Suppressor macrophage treated with lipopolysaccharide for 4 hours (primary cell): ENCODE measurements at places on chromosomes 1 and 21.

GRCh38 chr1:90850181-90850897, 133.2 kb upstream of the BARHL2 start:
- DNase-seq, result peak; percentile 30

GRCh38 chr1:29963946-29964345, 727.6 kb downstream of the PTPRU start:
- DNase-seq, result no peak

- no peak for DNase-seq
Measured at GRCh38 chr1:237133921-237134320, 91.9 kb downstream of the RYR2 start.

DNA sequence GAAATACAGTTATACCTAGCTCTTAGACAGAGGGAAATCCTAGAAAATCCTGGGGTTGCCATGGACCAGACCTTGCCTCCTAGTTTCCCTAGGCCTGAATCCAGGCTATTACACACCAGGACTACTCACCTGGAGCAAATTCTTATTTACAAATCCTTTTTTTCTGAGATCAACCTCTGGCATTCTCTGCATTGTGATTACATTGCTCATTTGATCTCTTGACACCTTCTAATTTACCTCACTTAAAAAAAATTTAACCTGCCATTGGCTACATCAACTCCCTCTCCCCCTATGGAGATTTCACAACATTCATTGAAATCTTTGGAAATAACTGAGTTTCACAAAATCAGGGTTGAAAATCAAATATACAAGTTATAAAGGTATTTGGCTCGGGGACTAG, 2.9 kb upstream of the C1orf105 start:
- DNase-seq, result no peak

DNA sequence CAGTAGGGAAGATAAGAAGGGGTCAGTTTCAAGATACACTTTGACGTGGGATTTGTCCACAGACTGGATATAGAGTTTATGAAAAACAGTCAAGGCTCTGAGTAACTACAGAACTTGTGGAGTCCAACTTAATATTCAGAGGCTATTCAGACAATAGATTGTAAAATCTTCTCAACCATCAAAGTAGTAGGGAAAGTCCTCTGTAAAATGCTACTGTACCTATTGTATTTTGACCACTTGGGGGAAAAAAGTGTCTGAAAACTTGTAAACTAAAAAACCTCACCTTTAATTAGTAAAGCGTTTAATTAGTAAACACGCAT, 10.5 kb downstream of the PTP4A2 start:
- DNase-seq, result no peak

DNA sequence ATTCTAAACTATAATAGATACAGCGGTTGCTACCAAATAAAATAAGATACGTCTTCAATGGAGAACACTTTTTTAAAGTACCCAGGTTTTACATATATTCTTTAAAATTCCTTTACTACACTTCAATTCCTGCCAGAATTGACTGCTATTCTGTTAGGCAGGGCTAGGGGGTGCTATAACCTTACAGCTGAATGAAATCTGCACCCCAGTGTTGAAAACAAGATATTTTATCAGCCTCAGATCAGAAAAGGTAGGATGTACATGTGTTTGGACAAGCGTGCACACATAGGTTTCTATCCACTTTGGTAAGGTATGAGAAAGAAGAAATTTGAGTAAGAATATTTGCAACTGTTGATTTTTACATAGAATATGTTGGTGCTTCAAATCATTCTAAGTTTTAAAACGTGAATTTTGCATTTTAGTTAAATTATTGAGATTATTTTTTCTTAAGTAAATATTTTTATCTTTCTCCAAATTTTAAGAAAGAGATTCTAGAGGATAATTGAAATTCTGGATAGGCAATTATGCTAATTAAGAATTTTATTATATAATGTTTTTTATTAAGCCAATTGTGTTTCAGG, 490.8 kb upstream of the ADGRL4 start:
- peak; percentile 29 for DNase-seq

GRCh38 chr1:11780380-11781147, 18.6 kb downstream of the C1orf167 start:
- DNase-seq, result no peak

- no peak for DNase-seq
Measured at GRCh38 chr1:150582371-150582770, 3.0 kb upstream of the MCL1 start.

GRCh38 chr1:207748737-207749528, 2.9 kb upstream of the CD46 start:
- no peak for DNase-seq

- no peak for DNase-seq
Measured at GRCh38 chr1:213724640-213725536, 262.9 kb upstream of the PROX1 start.

- DNase-seq, result no peak
Measured at GRCh38 chr1:34946211-34946610, 16.8 kb upstream of the DLGAP3 start.

GRCh38 chr1:22461678-22462527, 10.3 kb downstream of the ZBTB40 start:
- DNase-seq, result no peak

DNA sequence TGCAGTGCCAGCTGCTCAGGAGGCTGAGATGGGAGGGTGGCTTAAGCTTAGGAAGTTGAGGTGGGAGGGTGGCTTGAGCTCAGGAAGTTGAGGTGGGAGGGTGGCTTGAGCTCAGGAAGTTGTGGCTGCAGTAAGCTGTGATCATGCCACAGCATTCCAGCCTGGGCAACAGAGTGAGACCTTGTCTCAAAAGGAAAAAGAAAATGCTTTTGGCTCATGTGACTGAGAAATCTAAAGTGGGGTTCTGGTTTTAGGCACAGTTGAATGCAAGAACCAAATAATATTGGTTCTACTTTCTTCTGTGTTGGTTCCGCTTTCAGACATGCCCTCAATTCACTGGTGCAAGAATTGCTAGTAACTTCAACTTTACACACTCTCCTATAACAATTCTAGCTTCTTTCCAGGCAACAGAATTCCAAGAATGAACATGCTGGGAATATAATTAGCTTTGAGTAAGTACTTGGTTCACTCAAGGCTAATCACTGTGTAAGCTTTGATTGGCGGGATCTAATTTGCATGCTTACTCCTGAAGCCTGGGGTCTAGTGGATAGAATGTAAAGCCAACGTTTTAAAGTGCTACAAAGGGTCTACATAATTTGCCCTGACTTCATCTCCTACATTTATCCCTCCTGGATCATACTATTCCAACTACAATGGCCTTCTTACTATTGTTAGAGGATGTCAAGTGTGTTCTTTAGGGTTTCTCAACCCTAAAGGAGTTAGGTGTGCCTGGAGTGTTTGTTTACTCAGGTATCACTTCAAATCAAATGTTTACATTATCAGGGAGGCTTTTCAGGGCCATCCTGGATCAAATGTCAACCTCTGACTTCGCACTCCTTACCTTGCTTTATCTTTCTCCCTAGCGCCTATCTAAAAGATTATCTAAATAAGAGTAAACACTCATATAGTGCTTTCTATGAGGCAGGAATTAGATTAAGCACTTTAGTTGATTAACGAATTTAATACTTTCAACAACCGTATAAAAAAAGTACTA, 115.1 kb downstream of the SLC16A1 start:
- peak; percentile 69 for DNase-seq

GRCh38 chr1:61191433-61191720, 109.0 kb downstream of the NFIA start:
- DNase-seq, result no peak

GRCh38 chr1:37323486-37324377, 150.6 kb upstream of the ZC3H12A start:
- DNase-seq, result peak; percentile 57

DNA sequence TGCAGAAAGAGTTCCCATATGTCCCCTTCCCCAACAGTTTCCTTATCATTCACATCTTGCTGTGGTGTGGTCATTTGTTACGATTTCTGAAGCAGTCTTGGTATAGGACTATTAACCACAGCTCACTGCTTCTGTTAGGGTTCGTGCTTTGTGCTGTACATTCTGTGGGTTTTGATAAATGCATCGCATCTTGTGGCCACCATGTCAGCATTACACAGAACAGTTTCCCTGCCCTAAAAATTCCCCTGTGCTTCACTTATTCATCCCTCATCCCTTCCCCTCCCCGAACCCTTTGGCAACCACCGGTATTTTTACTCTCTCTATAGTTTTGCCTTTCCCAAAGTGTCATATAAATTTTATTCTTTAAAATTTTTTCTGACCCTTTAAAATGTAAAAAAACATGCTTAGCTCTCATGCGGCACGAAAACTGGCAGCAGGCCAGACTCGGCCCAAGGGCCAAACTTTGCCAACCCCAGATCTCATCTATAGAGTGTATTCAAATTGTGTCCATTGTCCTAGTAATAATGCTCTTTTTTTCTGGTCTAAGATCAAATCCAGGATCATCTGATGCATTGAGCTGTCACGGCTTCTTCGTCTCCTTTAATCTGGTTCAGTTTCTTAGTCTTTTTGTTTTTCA, 78.2 kb downstream of the SIM2 start:
- DNase-seq, result no peak

DNA sequence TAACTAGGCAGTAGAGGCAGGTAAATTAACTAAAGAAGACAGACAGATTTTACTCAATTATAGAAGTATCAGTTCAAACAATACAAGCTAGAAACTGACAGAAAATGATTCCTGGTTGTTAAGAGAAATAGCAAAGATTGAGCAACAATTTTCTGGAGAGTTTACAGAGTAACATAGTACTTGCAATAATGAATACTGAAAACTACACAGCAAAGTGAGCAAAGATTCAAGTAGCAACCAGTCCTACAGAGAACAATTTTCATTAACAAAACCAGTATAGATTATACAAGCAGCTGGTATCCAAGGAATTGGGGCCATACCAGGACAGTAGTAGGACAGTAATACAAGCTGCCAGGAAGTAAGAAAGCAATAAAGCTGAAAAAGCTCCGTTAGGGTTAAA, 37.6 kb downstream of the EYA3 start:
- DNase-seq, result no peak

DNA sequence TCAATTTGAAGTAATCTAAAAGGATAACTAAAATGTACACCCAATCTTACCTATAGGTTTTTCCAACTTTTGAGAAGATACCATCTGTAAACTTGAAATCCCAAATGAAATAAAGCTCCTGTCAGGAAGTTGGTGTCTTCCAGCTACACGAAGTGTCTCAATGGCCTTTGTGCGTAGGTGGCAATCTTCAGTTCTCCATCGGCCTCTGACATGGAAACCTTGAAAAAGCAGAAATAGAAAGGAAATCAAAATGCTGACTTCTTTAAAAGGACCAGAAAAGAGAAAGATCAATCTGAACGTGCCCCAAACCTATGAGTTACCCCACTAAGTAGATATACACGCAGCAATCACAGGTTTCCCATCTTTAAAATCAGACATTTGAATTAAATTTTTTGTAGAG, 10.0 kb downstream of the MKNK1 start:
- peak; percentile 90 for DNase-seq

DNA sequence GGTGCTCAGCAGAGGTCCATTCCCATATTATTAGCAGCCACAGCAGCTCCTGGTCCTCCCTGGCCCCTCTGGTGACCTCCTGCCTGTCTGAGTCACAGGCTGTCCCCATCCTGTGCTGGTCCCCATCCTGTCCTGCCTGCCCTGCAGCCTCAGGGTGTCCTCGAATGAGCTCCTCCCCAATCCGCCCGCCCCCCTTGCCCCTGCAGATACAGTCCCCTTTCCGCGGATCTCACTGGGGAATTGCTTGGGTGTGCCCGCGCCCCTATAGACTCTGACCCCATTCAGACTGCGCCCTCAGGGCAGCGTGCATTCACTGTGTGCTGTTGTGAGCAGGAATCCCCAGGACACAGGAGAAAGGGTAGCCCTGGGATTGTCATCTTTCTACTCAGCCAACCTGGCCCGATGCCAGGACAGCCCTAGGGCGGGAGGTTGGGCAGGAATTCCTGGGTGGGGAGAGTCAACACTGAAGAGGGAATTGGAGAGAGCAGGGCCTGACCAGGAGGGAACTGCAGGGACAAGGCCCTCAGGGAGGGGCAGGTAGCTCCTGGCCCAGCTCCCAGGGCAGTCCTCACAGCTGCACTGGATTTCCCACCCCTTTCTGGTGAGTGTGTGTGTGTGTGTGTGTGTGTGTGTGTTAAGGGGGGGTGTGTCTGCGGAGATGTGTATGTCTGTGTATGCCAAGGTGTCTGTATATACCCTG, 1.1 kb upstream of the GUCA2A start:
- DNase-seq, result no peak

DNA sequence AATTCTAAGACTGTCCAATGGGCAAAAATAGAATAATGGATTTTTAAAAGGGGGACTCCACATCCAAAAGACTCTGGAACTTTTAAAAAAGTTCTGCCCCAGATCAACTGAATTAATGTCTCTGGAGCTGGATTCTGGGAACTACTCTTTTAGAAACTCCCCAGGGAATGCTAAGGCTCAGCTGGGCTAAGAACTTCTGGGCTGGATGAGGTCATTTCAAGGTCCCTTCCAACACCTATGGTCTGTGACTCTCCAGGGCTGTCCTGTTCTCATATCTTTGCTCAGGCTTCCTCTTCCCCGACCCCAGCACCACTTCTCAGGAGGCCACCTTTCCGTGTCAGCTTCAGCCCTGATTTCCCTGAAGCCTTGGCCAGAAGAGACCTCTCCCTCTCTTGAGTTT, 13.5 kb upstream of the PLA2G2C start:
- DNase-seq, result no peak

- DNase-seq, result no peak
Measured at GRCh38 chr1:113675302-113675701, 84.0 kb downstream of the PHTF1 start.

DNA sequence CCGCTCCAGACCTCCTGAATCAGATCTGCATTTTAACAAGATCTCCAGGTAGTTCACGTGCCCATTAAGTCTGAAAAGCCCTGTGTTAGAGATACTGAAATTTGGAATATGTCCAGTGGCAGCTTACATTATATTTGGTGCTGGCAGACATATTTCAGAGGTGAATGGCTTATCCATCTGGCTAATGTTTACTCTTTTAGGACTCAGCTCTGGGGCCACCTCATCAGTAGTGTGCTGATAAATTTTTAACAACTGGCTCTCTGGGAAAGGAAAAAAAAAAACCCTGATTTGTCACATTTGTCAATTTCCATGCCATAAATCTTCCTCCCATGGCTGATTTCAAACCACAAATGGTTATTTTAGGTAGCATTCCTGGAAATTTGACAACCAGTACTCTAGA, 25.3 kb upstream of the SYT6 start:
- no peak for DNase-seq

DNA sequence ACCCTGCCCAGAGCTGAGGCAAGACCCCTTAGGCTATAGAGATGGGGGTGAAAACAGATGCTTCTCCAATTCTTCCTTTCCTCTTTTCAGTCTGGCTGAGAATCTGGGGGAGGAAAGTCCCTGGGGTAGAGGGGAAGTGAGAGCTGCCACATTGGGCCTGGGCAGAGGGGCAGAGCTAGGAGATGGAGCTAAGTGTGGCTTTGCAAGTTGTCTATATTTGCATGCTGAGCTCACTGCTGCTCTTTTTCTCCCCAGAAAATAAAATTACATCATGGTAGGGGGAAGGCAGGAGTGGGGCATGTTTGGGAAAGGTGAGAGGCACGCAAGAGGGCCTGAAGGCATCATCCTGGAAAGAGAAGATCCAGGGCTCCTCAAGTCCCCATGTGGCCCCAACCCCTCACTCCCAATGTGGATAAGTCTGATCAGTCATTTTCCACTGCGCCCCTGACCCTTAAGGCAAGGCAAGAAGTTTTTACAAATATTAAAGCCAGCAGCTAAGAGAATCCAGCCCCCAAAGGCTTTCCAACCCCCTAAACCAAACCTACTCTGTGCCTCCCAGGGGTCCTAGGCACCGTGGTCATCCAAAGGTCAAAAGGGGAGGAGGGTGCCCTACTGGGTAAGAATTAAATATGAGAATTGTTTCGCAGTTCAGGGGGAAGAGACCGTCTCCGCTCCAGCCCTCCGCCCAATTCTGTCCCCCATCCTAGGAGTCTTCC, 500 bp upstream of the PEA15 start:
- DNase-seq, result peak; percentile 92
